ENCODE measurements at places on chromosomes 7 and 10.

DNA sequence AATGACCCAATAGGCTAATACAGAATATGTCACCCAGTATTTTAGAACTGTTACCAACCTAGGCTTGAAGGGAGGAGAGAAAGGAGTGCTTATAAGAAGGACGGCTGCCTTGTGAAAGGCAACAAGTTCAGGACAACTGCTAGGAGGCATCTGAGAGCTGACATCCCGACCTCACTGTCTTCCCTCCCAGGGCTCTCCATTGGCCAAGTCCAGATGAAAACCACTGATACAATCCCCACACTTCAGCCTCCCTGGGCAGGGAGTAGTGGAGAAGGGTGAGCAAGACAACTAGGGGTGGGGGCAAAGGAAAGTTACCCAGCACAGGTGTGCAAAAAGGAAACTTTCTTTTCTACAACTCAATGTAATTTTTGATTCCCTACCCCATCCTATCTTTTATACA is 29.5 kb upstream of the TMEM273 start:
- no peak for DNase-seq

GRCh38 chr7:132091706-132092105 is 484.6 kb downstream of the PLXNA4 start:
- no peak for DNase-seq

DNA sequence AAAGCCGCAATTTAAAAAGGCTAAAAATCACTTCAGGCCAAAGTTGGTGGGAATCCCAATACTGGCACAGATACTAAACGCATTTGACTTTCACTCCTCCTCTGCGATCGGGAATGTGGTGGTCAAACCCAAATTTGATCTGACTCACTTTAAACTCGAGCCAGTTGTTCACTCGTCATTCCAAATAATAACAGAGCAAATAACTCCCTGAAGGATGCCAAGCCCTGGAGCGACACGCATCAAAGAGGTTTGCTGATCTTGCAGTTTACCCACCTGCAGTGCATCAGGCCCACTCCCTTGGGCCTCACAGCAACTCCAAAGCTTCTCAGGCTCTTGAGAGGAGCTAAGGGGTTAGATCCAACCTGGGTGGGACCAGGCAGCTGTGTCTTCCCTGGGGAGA is 12.2 kb downstream of the PTN start:
- no peak for DNase-seq

GRCh38 chr7:116150588-116150987 is 59.8 kb upstream of the TES start:
- no peak for DNase-seq

DNA sequence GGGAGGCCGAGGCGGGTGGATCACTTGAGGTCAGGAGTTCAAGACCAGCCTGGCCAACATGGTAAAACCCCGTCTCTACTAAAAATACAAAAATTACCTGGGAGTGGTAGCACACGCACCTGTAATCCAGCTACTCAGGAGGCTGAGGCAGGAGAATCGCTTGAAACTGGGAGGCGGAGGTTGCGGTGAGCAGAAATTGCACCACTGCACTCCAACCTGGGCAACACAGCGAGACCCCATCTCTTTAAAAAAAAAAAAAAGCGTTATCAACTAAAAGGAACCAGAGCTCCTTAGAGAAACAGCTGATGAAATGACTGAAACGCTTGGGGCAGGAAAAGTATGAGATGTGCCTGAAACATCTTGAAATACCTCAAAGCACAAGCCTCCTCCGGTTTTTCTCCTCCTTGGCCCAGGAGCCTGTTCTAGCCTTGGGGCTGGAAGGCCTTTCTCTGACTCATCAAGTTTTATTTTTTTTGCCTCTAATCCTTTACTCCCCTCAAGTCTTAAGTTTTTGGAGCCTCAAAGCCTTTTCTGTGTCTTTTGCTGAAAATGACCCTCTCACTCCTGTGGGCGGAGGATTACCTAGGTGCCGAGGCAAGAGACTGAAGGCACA is 2.6 kb upstream of the METTL27 start:
- no peak for DNase-seq

DNA sequence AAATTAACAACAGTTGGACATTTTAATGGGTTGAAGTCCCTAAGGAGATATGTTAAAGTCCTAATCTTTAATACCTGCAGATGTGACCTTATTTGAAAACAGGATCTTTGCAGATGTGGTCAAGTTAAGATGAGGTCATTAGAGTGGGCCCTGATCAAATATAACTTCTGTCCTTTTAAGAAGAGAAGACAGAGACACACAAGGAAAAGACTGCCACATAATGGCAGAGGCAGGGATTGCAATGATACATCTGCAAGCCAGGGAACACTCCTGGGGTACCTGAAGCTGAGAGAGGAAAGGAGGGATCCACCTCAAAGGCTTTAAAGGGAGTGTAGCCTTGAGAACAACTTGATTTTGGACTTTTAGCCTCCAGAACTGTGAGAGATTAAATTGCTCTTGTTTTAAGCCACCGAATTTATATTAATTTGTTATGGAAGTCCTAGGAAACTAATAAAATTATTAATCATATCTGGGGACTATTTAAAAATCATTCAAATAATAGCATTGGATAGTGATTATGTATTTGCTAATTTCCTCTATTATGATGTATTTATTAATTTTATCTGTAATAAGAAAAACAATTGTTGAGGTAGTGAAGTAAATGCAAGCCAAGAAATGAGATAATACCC is 700.0 kb upstream of the PCDH15 start:
- no peak for DNase-seq

- no peak for DNase-seq
These were observed 33.3 kb upstream of the XPNPEP1 start for GRCh38 chr10:109956454-109957091.

DNA sequence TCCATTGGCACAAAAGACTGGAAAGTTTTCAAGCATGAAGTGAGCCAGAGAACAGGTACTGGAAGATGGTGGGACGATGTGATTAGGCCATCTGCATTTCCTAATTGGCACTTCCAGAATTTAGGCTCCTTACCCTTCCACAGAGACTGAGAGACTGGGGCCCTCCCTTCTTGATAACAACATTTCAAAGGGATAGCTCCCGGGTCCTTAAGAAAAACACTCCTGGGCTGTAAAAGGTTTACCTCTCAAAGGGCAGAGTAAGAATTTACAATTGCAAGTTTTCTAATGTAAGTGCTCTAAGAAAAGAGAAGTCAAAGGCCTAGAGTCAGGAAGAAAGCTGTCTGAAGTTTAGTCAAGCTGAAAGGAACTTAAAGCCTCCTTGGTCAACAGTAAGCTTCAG is 559.5 kb upstream of the C7orf33 start:
- DNase-seq = no peak

GRCh38 chr7:151888079-151889067 is 11.5 kb upstream of the PRKAG2 start:
- no peak for DNase-seq

DNA sequence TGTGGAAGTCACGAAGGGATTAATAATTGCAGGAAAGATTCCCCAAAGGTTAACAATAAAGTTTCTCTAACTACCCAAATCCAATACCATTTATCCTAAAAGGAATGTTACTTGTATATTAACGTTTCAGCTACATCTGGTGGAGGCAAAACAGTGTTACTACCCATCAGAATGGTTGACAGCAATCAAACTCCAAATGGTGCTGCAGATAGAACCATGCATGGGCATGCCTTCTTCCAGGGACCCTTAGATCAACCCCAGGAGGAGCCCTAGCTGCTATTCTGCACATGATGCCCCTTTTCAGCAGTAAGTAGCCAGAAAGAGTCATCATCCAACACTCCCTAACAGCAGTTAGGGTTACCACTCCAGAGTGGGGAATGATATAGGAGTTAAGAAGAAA is 336.3 kb downstream of the GRID1 start:
- no peak for DNase-seq

Data from T-helper 17 cell (primary cell).